ENCODE measurements at places on chromosomes 3 and 15.

- DNase-seq = no peak
Measured at GRCh38 chr3:107990926-107991325, 99.9 kb downstream of the CD47 start.

DNA sequence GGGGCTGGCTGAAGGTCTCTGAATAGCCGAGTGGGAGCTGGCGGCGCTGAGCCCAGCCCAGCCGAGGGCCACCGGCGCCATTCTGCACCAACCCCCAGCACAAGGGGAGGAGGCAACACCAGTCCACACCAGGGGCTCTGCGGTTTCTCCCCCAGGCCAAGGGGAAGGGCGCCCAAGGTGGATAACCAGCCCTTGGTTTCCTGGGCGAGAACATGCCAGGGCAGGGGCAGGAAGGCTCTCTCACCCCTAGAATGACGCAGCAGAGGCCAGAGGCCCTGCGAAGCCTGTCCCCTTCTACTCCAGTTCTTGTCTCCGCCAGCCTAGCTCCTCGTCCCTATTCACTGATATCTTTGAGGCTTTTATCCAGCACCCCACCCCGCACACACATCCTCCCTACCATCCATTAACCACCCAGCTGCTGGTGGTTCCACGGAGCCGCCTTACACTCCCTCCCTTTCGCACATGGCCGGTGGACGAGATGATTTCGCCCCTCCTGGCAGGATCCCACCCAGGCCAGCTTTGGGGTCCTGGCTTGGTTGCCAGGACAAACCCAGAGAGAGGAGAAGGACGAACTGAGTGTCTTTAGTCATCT is 1.3 kb downstream of the RBPMS2 start:
- no peak for DNase-seq

- no peak for DNase-seq
Measured at GRCh38 chr3:41331041-41331440, 131.7 kb downstream of the CTNNB1 start.

GRCh38 chr3:178491751-178492150 is 44.5 kb upstream of the KCNMB2 start:
- no peak for DNase-seq

- no peak for DNase-seq
Measured at GRCh38 chr15:48802257-48802656, 8.6 kb downstream of the CEP152 start.

DNA sequence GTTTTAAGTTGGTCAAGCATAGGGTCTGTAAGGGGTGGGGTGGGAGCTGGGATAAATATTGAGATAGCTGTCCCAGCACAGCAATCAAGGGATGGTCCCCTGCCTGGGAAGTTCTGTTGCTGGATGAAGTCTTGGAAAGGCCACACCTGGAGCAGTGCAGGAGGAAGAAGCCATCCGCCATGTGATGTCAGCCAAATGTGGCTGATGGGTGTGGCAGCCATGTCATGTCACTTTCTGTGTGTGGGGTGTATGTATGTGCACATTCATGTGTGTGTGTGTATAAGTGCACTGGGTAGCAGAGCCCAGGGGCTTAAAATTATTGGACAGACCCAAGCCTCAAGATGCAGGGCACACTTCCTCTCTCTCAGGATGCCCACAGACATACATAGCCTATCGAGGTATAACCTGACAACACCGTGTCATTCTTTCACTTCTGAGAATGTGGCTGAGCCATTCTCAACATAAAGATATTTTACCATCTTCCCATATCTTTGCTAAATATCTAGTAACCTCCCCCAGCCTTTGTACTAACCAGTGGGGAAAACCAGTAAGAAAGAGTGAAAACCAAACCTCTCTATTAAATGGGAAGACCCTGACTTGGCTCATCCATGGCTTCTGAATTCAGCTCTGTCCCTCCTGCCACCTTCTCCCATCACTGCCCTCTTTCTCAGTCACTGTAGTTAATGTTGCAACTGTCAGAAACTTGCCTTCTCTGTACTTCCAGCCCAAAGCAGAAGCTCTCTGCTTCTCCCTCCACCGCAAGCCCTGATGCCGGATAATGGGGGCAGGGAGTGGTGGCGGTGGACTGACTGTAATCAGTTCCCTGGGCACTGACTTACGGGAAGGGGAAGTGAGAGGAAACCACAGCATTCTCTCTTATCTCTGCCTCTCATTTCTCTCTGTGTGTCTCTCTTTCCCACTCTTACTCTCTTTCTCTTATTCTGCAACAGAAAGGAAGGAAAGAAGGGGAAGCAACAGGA is 11.2 kb downstream of the TNFSF10 start:
- DNase-seq = peak; percentile 78
